ENCODE measurements at places on chromosomes 4 and X.

- no peak for DNase-seq
Observed at GRCh38 chr4:159444678-159445077, 341.8 kb downstream of the RAPGEF2 start.

- no peak for DNase-seq
Observed at GRCh38 chr4:67721770-67722597, 21.0 kb upstream of the UBA6 start.

DNA sequence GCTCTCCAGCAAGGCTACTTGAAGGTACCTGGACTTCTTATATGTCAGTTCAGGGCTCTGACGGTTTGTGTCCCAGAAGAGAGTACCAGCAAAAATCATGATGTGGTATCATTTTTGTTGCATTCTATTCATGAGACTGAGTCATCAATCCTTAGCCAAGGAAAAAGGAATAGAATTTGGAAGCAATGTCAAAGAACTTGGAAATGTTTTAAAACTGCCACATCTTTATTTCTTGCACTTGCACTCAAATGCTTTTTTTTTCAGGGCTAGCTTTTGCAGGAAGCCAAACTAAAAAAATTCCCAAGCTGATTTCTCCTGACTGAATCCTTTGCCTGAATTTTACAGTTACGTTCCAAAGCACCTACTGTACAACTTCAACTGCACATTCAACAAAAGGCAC is 112.4 kb downstream of the NPFFR2 start:
- DNase-seq, result no peak

DNA sequence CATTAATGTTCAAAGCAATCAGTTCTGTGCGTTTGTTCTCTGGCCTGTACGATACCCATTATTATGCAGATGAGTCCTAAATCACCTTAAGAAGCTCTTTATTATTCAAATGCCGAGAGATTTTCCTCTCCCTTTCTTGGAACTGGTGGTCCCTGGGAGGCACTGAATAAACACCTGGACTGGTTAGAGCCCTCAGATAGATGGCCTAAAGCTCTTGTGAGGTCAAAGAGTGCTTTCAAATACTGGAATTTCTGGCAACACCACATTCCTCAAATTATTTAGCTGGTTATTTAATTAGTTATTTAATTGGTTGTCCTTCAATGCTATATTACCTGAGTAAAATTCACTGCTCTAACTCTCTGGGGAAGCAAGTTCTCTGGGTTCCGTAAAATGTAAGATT is 3.0 kb downstream of the ARHGEF38 start:
- no peak for DNase-seq

DNA sequence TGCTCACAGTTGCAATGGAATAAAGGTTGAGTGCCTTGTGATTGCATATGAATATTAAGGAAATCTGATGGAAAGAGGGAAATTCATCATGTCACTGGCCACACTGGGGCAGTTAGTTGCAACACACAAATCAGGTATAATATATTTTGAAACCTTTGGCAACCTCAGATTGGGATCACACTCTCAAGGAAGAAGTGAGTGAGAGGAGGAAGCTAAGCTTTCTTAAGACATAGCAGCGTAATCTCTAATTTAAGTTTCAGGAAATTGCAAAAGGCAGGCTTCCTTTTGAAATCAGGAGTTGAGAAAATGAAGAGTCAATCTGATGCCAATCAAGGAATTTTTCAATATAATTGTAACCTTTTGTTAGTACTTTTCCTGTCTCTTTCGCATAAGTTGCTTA is 12.3 kb upstream of the CLTRN start:
- no peak for DNase-seq

DNA sequence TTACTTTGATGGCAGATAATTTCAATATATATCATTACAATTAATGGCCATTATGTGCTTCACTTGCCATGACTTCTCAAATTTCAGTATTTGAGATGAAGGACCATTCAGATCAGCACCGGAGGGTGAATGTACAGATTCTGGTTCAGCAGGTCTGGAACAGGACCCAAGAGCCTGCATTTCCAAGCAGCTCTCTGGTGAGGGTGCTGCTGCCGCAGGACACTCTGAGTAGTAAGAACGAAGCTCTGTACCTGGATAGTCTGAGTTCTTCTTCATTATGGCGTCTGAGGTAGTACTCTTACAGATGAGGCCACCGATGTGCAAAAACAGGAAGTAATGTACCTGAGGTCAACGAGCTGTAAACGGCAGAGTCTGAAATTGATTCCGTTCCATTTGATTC is 228.2 kb downstream of the FBXW7 start:
- no peak for DNase-seq

DNA sequence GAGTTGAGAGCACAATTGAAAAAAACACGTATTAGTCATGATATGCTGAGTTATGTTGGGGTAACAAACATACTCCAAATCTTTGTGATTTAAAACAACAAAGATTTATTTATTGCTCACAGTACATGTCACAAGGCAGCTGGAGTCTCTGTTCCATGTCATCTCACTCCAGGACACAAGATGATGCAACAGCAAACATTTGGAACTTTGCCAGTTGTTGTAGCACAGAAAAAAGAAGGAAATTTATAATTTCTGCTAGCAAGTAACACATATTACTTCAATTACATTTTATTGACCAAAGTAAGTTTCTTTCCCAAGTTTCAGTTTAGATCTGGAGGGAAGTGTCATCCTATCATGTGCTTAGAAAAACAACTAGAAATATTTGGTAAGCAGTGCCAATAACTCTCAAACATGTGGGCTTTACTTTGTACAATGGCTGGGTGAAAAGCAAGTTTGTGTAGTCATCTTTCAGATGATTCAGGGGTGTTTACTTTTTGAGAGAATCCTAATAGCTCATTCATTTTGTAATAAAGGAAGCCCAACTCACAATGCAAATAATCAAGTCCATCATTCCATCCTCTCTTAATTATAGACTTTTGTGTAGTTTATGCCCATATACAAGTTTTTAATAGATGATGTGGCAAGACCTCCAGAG is 452.3 kb downstream of the ZIC3 start:
- DNase-seq, result no peak

- DNase-seq, result no peak
Observed at GRCh38 chr4:6502147-6502546, 29.7 kb upstream of the PPP2R2C start.

GRCh38 chr4:105472871-105473323 is 965 bp downstream of the PPA2 start:
- no peak for DNase-seq

GRCh38 chrX:132023896-132024386 is 839 bp downstream of the STK26 start:
- DNase-seq, result peak; percentile 14

GRCh38 chr4:7190691-7191545 is 1.4 kb upstream of the SORCS2 start:
- no peak for DNase-seq

DNA sequence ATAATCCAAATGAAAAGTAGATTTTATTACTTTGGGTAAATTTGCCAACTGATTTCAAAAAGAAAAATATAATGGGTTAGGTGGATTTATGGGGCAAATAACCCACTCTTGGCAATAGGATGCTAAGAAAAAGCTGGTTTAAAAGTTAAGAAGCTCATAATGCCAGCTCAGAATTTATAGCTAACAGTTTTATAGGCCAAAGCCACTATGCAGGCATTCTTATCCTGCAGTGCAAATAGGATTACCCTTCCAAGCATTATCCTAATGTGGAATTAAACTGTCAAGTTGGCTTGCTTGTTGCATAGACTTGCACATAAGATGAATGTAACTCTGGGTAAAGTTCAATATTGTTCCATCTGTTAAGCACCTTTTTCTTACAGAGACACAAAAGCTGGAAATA is 703.0 kb downstream of the PCDH18 start:
- no peak for DNase-seq

DNA sequence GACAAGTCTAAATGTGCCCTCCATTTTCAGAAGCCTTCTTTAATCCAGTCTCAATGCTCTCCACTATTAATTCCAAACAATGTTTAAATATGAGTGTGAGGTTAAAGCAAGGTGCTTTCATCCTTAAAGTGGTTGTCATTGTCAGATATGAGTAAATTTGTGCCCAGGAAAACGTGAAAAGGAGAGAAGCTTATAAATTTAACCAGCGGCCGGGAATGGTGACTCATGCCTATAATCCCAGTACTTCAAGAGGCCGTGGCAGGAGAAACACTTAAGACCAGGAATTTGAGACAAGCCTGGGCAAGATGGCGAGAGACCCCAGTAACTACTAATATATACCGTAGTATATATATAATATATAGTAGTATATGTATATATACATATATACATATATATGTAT is 270.0 kb downstream of the ARHGAP24 start:
- no peak for DNase-seq

DNA sequence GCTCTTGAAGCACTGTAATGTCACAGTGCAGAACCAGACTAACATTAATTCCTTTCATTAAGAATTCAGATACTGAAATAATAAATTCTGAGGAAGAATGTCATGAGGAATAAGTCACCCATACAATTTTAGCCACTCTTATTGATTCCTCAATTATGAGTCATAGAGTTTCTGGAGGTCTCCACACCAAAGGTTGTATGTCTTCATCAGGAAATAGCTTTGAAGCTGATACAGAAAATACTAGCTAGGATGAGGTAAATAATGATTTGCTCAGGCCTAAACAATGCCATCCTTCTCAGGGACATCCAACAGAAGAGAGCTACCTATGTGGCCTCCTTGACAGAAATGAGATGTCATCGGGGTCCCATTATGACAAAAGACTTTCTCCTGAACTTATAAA is 238.8 kb downstream of the OR13H1 start:
- no peak for DNase-seq

DNA sequence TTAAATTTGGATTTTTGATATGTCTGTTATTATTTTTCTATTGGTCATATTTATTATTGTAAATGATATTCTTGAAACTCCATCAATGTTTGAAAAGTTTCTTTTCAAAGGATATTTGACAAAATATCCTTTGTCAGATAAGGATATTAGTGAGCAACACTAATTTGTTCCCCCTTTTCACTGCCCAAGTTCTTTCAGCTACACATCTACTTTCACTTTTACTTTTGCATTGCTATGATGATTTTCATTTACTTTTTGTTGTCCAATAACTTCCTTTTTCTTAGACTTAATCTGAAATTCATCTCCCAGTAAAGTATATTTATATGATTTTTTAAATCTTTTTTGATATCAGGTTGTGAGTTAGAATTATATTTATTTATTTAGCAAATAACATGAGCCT is 542.3 kb upstream of the ADGRL3 start:
- DNase-seq, result no peak

DNA sequence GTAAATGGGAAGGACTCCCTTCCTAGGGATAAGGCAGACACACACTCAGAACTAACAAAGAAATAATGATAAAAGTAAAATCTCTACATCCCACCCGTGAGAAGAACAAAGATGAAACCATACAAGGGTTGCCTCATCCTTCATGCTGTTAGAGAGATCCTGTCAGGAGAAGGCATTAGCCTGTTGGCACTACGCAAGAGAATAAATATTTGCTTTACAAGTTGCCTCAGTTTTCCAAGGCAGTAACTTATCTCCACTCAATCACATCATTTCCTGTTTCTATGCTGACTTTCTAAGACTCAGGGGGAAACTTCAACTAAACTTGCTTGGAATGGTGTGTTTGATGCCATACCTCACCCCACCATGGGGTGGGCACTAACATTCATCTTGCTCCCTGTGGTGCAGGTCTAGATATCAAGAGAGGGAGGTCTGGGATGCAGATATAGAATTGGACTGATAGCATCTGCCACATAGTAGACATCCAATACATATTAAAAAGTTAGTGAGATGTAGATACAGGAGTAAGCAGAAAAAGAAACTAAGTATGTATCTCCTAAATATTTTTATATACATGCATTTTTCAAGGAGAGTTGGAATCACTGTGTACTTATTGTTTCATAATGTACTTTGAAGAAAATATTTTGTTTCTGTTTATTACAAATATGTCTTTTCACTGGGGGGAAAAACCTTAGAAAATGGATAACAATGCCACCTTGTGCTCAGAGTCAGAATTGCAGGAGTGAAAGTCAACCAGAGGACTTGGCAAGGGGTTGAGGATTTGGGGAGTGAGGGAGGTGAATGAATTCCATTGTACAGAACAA is 57.2 kb upstream of the BEX4 start:
- DNase-seq, result no peak

DNA sequence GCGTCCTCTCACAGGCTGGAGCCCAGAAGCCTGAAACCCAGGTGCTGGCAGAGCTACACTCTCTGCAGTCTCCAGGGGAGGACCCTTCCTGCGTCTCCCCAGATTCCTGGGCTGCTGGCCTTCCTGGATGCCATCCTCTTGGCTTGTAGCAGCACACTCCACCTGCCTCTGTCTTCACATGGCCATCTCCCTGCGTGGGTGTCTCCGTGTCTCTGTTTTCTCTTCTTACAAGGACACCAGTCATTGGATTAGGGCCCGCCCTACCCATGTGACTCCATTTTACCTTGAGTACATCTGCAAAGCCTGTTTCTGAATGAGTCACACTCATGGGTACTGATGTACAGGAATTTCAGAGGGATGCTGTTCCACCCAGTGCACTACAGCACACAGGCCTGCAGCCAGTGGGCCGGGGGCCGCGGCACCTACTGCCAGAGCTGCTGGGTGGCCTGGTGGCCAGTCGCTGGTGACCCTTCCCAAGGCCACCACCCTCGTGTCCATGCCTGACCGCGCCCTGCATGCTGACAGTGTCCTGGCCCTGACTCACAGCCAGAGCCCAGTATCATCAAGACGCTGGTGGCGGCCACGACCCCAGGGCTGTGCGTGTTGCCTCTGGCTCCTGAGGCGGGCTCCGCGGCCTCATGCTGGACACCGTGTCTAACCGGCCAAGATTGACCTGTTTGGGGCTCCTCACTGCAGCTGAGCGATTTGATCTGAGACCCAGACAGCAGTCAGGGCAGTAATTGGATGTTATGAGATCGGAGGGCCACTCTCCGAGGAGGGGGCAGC is 63.6 kb upstream of the NKX1-1 start:
- no peak for DNase-seq

GRCh38 chrX:3141031-3141430 is 99.8 kb downstream of the ARSF start:
- DNase-seq, result no peak

GRCh38 chr4:174135530-174135929 is 147.9 kb downstream of the FBXO8 start:
- no peak for DNase-seq

- no peak for DNase-seq
Observed at GRCh38 chrX:100447655-100448397, 37.8 kb upstream of the PCDH19 start.

DNA sequence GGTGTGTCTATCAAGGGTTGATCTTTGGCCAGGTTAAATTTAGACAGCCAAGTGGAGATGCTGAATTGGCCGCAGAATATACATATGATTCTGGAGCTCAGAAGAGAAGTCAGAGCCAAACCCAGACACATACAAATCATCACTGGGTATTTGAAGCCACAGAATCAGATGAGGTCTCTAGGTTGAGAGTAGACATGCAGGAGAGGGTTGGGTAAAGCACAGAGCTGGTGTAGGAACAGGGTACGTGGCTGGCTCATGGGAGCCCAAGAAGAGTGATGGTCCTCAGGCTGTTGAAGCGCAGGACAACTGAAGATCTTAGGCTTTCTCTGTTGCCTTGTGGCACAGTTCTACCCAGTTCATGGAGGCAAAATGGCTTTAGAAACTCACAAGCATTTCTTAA is 37.7 kb downstream of the ADAMTS3 start:
- no peak for DNase-seq

- DNase-seq, result no peak
Observed at GRCh38 chr4:135418353-135418752, 1216.8 kb upstream of the PABPC4L start.

Measured in activated T-cell treated with anti-CD3 and anti-CD28 coated beads for 1 hour (primary cell).